Left ventricle myocardium inferior (tissue), 1 donor: ENCODE measurements at places on chromosomes 12 and 14.
A peak's percentile ranks its signal among the peaks of the same experiment; 100 is the strongest.

DNA sequence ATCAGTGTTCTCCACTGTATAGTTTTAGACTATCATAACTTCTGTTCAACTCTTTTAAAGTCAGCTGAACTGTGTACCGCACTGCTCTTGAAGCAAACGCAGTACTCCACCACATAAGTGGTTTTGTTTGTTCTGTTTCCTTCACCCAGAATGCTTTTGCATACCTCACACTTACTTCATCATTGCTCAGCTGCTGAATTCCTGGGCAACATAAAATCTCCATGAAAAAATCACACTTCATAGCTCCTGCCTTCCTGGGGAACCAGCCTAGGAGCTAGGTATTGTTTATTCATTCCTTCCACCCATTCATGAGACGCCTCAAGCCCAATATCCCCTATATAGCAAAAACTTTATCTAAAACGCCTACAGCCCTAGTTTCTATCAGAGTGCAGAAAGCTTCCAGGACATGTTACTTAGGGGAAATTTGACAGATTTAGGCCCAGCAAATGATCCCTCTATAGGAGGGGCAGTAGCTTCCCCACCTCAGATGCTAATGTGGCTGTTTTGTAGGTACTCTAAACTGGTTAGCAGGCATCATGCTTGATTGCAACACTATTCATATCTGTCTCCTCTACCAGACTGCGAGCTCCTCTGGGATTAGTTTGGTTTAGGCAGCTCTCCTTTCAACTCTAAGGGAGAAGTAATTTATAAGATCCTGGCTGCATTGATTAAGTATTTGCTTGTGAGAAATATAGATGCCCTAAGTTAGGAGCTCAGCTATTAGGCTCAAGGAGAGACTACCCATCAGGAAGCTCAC, 44.5 kb downstream of the LRRC9 start:
- DNase-seq = no peak

DNA sequence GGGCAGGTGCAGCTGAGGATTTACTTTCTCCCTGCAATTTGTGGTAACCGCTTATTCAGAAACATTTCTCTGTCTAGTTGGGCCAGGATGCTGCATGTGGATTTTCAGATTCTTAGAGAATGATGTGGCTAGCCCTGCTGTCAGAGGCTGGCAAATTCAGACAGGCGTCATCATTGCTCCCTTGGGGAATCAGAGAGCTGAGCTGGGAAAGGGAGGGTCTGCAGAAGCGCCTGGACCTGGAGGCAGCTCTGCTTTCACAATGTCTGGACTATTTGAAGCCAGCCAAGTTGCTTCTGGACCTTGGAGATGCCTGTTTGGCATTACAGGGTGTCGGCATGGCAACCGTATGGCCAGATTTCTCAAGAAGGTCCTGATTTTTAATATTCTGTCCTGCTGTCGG, 3.4 kb downstream of the GALNT16 start:
- DNase-seq = peak; percentile 62

GRCh38 chr14:30656190-30656632, 34.1 kb downstream of the SCFD1 start:
- no peak for DNase-seq

DNA sequence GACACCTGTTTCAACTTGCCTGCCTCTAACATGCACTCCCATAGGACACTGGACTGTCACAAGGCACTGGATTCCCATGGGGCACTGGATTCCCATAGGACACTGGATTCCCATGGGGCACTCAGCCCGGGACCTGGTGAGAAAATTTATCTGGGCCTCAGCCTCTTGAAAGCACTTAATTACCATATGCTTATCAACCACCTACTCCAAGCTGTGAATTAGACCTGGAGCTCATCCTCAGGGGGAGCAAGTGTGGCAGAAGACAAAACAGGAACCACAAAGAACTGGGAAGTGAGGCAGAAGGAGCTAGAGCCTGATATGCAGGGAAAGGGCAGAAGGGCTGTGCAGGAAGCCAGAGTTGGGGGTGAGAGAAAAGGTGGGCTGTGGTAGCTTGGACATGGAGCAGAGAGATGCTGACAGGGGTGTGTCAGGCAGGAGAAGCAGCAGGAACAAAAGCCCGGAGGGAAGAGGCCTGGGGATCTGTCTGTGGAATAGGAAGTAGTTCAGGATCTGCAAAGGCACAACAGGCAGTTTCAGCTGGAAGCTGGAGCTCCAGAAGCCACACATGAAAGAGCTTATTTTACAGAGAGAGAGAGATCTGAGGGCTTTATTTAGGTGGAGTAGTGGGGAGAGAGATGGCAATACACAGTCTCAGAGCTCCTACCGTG, 3.1 kb downstream of the KRT82 start:
- DNase-seq = no peak

DNA sequence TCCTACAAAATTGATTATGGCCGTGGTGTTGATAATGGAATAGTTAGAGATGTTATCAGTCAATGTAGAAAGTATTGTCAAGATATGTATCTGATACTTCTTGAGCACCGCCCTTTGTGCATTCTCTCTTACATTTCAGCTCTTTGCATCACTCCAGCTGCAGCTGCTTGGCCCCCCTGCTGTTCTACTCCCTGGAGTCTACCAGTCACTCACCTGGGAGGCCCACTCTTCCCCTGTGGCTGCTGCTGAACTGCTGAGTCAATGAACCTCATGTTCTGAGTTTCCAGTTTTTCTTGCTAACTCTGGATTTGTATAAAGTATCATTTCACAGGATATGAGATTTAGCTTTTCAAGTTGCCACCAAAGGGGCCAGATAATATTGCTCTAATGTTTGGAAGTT, 312.8 kb upstream of the SLC16A7 start:
- no peak for DNase-seq

DNA sequence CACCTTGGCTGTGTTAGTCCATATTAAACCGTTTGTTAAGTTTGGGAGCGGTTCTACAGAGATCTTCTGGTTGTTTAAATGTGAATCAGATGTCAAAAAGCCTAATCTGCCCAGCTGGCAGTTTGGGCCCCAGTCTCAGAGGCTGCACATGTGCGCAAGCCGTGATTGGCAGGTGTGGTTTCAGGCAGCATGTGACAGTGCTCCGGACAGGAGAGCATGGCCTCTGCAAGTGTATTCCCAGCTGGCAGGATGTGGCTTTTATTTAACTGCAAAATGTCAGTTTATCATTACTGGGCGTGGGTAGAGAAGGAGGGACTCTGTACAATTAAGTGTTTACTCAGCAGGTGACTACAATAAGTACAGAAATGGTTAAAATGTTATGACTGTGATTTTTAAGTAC, 77.5 kb downstream of the PELI2 start:
- DNase-seq = no peak

DNA sequence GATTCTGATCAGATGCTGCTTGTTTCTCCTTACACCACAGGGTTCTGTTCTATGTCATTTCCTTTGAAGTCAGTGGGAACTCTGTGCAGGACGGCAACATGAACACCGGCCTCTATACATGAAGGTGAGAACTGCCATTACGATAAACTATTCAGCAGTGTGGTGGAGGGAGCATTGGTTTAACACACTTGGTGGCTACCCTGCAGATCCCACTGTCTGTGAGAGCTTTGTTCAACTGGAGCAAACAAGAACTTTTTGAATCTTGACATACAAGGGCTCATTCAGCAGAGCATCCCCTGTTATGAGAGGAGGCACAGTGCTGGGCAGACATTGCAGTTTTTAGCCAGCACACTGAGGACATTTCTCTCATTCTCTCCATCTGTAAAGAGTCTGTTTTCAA, 10.7 kb upstream of the FRS2 start:
- DNase-seq = no peak
